CD4-positive, alpha-beta T cell treated with Interleukin-17A for 4 hours (primary cell): ENCODE measurements at places on chromosomes 3 and 15.
A peak's percentile ranks its signal among the peaks of the same experiment; 100 is the strongest.

DNA sequence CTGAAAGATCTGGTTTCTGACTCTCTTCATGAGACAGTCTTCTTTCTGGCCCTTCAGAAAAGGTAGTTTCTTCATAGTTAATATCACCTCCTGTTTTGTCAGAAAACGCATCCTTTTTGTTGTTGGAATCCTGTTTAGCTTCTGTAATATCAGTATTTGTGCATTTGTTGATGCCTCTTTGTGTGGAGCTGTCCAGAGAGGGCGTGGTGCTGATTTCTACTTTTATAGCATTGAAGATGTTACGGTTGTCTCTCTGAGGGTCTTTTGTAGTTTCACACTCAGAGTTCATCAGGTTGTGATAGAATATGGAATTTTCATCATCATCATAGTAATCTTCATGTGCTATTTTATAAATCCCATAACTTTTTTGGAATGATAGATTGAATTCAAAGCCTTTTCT is 8.9 kb downstream of the GPR149 start:
- DNase-seq, result no peak

- DNase-seq, result no peak
These were observed 56.0 kb upstream of the FURIN start for GRCh38 chr15:90812171-90812957.

DNA sequence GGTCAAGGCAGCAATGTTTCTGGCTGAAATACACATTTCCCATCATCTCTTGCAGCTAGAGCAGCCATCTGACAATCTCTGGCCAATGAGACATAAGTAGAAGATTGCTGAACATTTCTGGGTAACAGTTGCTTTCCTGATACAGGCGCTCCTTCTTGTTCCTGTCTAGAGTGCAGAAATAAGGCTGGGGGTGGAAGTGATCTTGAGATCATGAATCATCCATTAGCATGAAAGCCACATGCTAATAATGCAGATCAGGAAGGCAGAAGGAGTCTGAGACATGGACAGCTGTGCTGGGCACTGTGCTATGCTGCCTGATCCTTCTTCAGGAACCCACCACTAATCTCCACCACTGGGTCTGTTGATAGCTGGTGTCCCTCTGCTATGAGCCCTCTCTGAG is 14.8 kb upstream of the TMEM108 start:
- no peak for DNase-seq

DNA sequence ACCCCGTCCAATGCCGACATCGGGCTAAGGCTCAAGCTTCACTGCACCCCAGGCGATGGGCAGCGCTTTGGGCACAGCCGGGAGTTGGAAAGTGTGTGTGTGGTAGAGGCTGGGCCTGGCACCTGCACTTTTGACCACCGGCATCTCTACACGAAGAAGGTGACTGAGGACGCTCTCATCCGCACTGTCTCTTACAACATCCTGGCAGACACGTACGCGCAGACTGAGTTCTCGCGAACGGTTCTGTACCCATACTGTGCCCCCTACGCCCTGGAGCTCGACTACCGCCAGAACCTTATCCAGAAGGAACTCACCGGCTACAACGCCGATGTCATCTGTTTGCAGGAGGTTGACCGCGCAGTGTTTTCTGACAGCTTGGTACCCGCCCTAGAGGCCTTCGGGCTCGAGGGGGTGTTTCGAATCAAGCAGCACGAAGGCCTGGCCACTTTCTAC is 1.0 kb downstream of the PDE12 start:
- peak; percentile 39 for DNase-seq

- DNase-seq, result peak; percentile 59
These were observed 19.9 kb downstream of the SPICE1 start for GRCh38 chr3:113495035-113495434.

DNA sequence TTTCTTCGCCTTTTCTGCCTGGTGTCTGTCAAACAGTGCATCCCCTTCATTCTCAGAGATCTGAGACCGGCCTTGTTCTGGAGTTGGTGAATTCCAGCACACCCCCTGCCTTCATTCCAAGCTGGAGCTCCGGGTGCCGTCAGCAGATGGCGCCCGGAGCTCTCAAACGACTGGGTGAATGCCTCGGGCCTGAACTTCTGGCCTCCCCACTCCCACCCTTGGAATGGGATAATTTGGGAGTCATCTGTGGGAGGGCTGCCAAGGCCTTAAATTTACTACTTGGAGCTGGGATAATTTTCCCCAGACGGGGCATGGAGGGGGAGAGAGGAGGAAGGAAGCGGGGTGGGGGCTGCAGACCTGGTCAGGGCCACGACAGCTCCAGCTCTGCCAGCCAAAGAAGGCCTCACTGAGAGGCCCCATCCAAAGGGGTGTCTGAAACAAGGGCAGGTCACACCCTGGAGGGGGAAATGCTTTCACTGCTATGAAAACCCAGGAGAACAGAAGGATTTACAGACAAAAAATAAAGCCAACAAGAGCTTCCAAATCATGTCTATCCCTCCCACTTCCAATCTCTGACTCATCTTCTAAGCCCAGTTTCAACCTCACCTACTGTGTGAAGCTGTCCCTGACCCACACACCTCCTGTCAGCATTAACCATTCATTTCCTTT is 187.9 kb downstream of the OPA1 start:
- peak; percentile 41 for DNase-seq

DNA sequence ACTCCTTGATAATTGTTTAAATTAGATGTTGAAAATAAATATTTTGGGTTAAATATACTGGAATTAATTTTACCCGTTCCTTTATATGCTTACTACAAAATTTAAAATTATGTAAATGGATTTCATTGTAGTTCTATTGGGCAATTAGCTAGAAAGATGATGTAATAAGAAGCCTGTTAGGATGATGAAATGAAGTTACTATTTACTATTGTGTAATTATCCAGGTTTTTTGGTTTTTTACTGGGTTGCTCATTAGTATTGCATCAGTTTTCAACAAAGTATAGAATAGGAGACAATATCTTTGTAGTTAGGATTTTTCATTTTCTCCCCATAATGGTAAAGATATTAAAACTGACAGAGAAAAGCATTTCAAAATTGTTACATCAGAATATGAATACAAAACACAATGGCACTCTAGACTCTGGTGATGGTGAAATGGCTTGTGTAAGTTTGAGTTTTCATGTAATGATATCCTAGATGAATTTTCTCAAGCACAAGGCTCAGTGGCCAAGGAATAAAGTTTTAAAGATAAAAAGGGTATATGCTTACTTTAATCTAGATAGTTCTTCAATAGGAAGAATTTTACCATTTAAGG is 222.0 kb downstream of the P3H2 start:
- DNase-seq, result no peak

DNA sequence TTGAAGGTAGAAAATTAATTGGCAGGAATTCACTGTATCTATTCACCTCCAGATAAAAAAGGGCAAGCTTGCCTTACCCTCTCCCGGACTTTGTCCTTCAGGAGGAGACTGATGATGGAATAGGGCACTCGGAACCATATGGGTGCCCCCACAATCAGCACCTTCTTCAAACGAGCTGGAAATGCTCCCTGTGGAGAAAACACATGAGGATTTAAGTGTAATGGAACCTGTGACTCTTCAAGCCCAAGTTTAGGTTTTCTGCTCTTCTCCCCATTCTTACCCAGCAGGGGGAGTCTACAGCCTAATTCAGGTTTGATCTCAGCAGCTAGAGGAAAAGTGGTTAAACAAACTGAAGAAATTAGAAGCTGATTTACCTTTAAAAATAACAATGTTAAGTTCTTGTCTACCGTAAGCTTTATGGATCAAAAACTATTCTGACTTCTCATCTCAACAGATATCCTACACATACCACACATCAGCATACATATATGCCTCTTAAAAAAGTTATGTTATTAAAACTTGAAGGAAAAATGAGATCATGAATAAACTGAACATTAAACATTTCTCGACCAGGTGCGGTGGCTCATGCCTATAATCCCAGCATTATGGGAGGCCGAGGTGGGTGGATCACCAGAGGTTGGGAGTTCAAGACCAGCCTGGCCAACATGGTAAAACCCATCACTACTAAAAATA is 57.5 kb upstream of the SIN3A start:
- DNase-seq, result peak; percentile 38

DNA sequence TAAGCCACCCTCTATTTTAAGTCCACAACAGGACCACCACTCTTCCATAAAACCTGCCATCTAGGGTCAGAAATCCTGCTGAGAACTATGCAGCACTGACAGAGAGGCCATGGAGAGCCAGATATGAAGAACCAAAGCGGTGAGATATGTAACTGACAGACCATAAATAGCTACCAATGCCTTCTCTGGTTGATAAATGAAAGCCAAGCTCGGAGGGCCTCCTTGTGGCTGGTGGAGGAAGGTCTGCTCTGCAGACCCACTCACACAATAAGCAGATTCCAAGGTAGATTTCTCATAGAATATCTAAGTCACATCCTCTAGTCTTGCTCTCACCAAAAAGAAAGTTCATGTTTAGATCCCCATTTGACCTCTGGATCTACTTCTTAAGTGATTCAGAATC is 38.9 kb downstream of the RYK start:
- no peak for DNase-seq

DNA sequence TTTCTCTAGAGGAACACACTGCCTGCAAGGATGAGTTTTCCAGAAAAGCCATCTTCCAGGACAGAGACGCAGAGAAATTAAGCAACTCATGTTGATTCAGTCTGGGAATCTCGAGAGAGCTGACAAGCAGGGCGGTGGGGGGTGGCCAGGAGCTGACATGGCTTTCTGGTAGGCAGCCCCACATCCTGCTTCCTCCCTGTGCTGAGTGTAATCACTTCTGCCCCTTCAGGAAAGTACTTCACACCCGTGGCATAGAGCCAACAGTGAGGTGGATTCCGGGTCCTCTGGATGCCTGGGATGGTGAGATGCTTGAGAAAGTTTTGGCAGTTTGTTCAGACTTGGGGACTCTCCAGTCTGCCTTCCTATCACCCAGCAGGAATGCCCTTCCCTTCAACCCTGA is 221.1 kb downstream of the SLCO3A1 start:
- DNase-seq, result peak; percentile 27

GRCh38 chr3:13003608-13004007 is 69.6 kb downstream of the IQSEC1 start:
- DNase-seq, result no peak

GRCh38 chr3:32522682-32523081 is 20.0 kb upstream of the CMTM6 start:
- DNase-seq, result no peak

DNA sequence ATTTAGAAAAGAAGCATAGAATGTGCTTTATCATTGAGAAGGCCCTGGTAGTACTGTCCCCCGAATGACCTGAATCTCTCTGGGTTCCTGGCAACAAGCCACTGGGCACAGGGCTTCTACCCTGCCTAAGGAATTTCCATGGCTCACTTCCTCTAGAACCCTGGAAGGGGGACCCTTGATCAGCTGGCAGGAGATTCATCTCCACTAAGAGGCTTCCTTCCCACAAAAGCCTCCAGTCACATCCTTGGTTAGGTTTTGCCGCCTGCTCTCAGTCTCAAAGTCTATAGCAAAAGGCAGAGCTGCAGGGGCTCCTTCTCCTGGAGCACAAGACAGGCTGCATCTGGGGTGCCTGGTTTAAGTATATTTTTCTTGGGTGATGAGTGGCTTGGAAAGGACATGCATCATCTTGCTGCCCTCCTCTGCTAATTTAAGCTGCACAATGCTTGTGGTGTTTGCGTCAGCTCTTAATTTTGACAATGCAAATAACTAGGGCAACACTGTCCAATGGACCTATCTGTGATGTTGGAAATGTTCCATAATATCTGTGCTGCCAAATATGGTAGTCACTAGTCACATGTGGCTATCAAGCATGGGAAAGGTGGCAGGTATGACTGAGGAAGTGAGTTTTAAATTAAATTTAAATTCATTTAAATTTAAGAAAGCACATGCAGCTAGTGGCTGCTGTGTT is 33.4 kb upstream of the RARRES1 start:
- DNase-seq, result no peak

GRCh38 chr15:85943791-85944190 is 135.9 kb upstream of the AGBL1 start:
- no peak for DNase-seq

DNA sequence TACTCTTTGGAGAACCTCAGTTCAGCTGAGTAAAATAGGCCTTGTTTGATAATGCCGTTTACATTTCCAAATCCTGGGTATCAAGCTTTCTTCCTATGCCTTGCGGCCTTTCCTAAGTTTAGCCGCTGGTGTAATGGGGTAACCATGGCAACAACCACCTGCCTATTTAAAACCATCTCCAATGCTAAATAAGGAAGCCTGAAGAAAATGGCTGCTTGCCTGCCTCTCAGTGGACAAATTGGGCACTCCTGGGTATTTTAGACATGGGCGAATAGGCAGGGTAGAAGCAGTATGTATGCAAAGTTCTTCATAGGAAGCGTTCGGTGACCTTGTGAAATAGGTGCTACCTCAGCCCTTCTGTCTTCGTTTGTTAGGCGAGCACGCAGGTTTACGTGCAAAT is 122.7 kb downstream of the DGKG start:
- DNase-seq, result no peak

GRCh38 chr3:78992830-78993229 is 775.0 kb downstream of the ROBO1 start:
- no peak for DNase-seq

DNA sequence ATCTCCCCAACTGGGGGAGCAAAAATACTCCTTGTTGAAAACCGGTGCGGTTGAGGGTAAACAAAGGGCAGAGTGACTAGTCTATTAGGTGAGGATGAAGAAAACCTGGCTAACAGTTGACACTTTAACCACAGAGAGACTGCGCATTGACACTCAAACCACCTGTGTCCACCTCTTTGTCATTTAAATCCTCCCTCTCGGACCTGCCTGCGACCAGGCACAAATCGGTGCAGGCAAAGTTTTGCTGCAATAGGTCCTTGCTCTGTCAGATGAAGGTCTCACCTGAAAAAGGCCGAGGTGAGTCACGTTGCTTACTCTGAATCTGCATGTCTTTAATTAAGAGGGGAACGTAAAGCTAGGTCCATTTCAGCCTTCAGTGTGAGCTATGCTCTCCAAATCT is 494.1 kb upstream of the DPPA4 start:
- DNase-seq, result no peak

GRCh38 chr3:48664929-48665328 is 2.2 kb upstream of the CELSR3 start:
- no peak for DNase-seq

DNA sequence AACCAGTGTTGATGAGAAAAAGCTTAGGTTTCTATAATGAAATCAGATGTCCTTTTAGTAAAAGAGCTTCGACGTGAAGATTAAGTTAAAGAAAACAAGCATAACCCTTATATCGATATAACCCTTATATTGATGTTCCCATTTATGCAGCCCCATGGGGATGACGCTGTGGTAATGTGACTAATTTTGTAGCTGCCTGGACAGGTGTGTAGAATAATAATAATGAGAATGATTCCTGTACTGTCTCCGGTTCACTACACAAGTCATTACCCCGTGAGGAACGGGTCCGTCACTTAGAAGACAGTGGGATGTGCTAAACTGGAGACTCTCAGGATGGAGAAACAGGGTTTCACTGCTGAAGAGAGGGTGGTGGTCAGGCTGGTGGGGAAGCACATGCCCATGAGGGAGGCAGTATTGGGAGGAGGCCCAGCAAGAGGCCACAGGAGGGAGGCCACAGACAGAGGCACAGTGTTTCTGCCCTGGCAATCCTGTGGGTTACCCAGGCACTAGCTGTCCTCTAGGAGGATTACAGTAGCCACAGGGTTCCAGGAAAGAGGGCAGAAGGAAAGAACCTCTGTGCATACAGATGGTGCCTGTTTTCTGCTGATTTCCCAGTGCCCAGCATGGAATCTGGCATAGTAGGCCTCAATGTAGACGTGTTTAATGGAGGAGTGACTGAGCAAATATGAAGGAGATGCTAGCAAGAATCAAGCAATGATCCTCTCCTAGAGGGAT is 191.1 kb upstream of the TSC22D2 start:
- DNase-seq, result no peak

GRCh38 chr3:159763602-159764489 is 224.8 kb upstream of the IL12A start:
- no peak for DNase-seq
